ENCODE measurements at places on chromosomes 12 and 14.

DNA sequence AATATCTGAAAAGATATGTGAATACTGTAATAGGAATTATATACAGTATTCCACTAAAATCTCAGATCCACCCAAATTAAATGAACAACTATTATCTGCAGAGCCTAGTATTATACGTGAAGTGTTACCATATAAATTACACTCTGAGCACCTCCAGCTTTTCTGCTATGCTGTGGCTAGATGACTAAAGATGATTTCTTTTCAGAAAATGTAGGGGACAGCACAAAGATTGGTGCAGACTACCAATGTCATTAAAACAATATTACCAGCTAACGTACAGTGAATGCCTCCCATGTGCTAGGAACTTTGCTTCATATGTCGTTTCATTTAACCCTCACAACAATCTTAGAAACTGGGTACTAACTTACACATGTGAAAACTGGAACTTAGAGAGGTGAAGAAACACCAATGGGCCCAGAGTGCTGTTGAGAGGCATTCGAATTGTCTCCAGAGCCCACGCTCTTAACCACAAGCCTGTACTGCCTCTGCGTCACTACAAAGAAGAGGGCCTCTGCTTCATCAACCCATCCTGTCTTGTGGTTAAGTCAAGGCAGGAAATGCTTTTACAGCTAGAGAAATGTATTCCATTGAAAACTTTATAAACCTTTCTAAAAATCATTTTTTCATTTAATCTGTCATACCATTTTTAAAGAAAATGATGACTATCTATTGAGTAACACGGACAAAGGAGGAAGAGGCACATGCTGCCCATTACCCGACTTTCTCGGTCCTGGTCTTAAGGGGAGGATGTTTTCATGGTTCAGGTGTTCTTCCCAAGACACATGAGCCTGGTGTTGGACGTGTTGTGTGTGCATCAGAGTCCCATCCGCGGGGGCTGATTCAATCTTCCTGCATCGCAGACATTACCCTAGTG lies 1.3 kb downstream of the GPR65 start:
- H3K27ac ChIP-seq: peak overlapping the region; percentile 91
- ATAC-seq: peak; percentile 96
- peak overlapping the region; percentile 89 for H3K4me3 ChIP-seq
- H3K36me3 ChIP-seq: peaks cover 54% of the 10 kb centered on the region
- H3K27me3 ChIP-seq: no peaks in the 10 kb centered on the region

- no peaks in the 10 kb centered on the region for H3K36me3 ChIP-seq
- no peak for ATAC-seq
- no peak overlapping the region for H3K4me3 ChIP-seq
Observed at GRCh38 chr12:119661882-119662281, 6.1 kb upstream of the PRKAB1 start.

- peaks cover 89% of the 10 kb centered on the region for H3K36me3 ChIP-seq
- H3K4me1 ChIP-seq: peaks cover 59% of the 10 kb centered on the region
- H3K4me3 ChIP-seq: peak overlapping the region; percentile 83
- no peak for ATAC-seq
Observed at GRCh38 chr14:24238123-24238522, 4.3 kb downstream of the TINF2 start.

GRCh38 chr12:8655421-8655820 lies 7.2 kb downstream of the MFAP5 start:
- ATAC-seq: no peak
- H3K4me3 ChIP-seq: no peak overlapping the region
- H3K36me3 ChIP-seq: no peaks in the 10 kb centered on the region
- H3K4me1 ChIP-seq: no peaks in the 10 kb centered on the region
- no peak overlapping the region for H3K27ac ChIP-seq

GRCh38 chr14:65574611-65575010 lies 162.1 kb downstream of the FUT8 start:
- ATAC-seq: no peak
- H3K27me3 ChIP-seq: no peaks in the 10 kb centered on the region
- H3K4me1 ChIP-seq: peaks cover 5% of the 10 kb centered on the region
- no peak overlapping the region for H3K27ac ChIP-seq

- peaks cover 17% of the 10 kb centered on the region for H3K4me1 ChIP-seq
- peak overlapping the region; percentile 59 for H3K27ac ChIP-seq
- peak; percentile 77 for ATAC-seq
- H3K36me3 ChIP-seq: no peaks in the 10 kb centered on the region
- peak overlapping the region; percentile 44 for H3K4me3 ChIP-seq
Observed at GRCh38 chr14:24659916-24660570, 26.1 kb upstream of the GZMB start.

- ATAC-seq: no peak
- H3K27me3 ChIP-seq: no peaks in the 10 kb centered on the region
- no peaks in the 10 kb centered on the region for H3K4me1 ChIP-seq
Observed at GRCh38 chr12:45400991-45401390, 185.1 kb downstream of the ANO6 start.

- H3K27me3 ChIP-seq: no peaks in the 10 kb centered on the region
- peaks cover 58% of the 10 kb centered on the region for H3K36me3 ChIP-seq
- peak; percentile 30 for ATAC-seq
Observed at GRCh38 chr12:130872179-130873096, 572 bp downstream of the RAN start.

DNA sequence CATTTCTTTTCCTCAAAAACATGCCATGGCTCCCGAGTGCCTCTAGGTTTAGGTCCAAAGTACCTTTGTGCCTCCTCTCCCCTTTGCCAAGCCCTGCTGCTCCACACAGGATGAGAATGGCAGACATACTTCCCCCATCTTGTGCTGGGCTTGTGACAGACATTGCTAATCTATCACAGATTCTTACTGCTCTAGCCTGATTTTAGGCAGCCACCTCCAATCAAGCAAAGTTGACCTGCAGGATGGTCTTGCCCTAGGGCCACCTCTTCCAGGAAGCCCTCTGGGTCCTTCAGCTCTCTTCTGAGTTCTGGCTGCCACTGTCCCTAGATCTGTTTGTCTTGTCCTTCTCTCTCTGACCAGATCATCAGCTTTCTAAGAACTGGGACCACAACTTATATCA lies 20.5 kb downstream of the FOXN4 start:
- H3K27me3 ChIP-seq: peaks cover 14% of the 10 kb centered on the region
- H3K27ac ChIP-seq: no peak overlapping the region
- H3K4me1 ChIP-seq: no peaks in the 10 kb centered on the region

- H3K36me3 ChIP-seq: no peaks in the 10 kb centered on the region
- peaks cover 9% of the 10 kb centered on the region for H3K27me3 ChIP-seq
- no peak overlapping the region for H3K4me3 ChIP-seq
- H3K4me1 ChIP-seq: no peaks in the 10 kb centered on the region
Observed at GRCh38 chr14:101184572-101184971, 281.1 kb upstream of the RTL1 start.

DNA sequence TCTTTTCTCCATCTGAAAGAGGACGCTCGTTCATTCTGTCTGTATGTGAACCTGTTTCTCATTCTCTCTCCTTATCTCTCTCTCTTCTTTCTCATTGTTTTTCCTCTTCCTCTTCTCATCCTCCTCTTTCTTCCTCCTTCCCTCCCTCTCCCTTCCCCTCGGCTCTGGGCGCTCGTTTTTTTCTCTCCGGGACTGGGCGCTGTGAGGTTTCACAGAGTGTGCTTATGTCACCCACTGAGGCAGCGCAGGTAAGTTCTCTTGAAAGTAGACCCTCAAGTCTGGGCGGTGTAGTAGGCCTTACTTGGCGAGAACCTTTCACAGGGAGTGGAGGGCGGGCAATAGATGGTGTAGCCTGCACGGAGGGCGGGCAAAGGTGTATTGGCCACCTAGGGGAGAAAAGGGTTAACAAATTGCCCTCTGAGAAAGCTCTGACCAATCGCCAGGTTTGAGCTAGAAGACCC lies 4.5 kb upstream of the SIX1 start:
- peaks cover 67% of the 10 kb centered on the region for H3K27me3 ChIP-seq
- peak overlapping the region; percentile 42 for H3K4me3 ChIP-seq
- peaks cover 12% of the 10 kb centered on the region for H3K36me3 ChIP-seq
- H3K27ac ChIP-seq: no peak overlapping the region

DNA sequence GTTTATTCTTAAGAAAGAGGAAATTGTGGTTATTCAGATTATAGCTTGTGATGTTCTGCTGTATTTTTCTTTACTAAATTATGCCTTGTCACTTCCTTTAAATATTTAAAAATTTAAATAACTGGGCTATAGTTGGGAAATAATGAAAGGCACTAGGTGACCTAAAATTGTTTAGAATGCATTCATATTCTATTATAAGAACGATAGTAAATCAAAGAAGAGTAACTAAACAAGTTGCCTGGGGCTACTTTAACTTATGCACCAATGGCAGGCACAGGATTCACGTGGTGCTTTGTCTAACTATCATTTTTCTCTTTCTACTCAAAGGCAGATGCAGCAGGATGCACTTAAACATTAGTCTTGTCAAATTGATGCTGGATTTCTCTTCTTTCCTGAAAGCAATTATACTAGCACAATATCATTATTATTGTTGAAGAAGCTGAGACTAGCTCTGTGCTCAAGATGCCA lies 190.7 kb upstream of the PPFIA2 start:
- H3K27me3 ChIP-seq: no peaks in the 10 kb centered on the region
- H3K4me1 ChIP-seq: no peaks in the 10 kb centered on the region
- H3K36me3 ChIP-seq: no peaks in the 10 kb centered on the region
- H3K4me3 ChIP-seq: no peak overlapping the region

DNA sequence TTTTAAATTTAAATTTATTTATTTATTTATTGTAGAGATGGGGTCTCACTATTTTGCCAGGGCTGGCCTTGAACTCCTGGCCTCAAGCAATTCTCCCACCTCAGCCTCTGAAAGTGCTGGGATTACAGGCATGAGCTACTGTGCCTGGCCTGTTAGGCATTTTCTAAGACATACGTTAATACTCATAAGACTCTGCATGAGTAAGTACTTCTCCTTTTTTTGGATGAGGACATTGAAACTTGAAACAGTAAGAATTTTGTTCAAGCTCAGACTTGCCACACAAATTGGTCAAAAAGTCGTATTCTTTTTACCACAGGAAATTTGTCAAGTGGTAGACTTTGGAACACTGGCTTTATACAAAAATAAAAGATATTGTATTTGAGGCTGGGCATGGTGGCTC lies 187.4 kb upstream of the RASSF8 start:
- H3K27me3 ChIP-seq: no peaks in the 10 kb centered on the region
- no peaks in the 10 kb centered on the region for H3K4me1 ChIP-seq
- no peak overlapping the region for H3K27ac ChIP-seq
- no peak overlapping the region for H3K4me3 ChIP-seq
- H3K36me3 ChIP-seq: no peaks in the 10 kb centered on the region

DNA sequence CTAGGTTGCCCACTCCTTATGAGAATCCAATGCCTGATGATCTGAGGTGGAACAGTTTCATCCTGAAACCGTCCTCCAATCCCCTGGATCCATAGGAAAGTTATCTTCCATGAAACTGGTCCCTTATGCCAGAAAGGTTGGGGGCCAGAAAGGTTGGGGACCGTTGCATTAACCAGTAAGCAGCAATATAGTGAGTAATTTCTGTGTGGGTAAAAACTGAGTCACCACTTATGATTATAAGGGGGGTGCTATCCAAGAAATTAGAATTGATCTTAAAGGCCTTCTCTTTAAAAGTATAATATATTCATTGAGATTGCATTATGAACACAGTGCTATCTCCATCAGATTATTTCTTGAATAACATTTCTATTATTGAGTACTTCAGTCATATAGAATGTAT lies 97.2 kb downstream of the PCNX1 start:
- peak overlapping the region; percentile 51 for H3K27ac ChIP-seq
- peak overlapping the region; percentile 24 for H3K4me3 ChIP-seq
- H3K36me3 ChIP-seq: peaks cover 58% of the 10 kb centered on the region
- ATAC-seq: no peak

- no peaks in the 10 kb centered on the region for H3K27me3 ChIP-seq
- H3K4me3 ChIP-seq: no peak overlapping the region
- no peaks in the 10 kb centered on the region for H3K4me1 ChIP-seq
- H3K36me3 ChIP-seq: no peaks in the 10 kb centered on the region
Observed at GRCh38 chr12:22821985-22822384, 197.0 kb downstream of the ETNK1 start.

GRCh38 chr12:47458279-47458678 lies 247.6 kb downstream of the RPAP3 start:
- no peak for ATAC-seq
- H3K36me3 ChIP-seq: no peaks in the 10 kb centered on the region
- no peak overlapping the region for H3K27ac ChIP-seq
- H3K4me1 ChIP-seq: peaks cover 3% of the 10 kb centered on the region
- no peak overlapping the region for H3K4me3 ChIP-seq

- ATAC-seq: no peak
- peaks cover 9% of the 10 kb centered on the region for H3K4me1 ChIP-seq
- no peaks in the 10 kb centered on the region for H3K36me3 ChIP-seq
- no peaks in the 10 kb centered on the region for H3K27me3 ChIP-seq
Observed at GRCh38 chr12:32030151-32030550, 70.9 kb downstream of the RESF1 start.

- no peaks in the 10 kb centered on the region for H3K27me3 ChIP-seq
- H3K36me3 ChIP-seq: peaks cover 43% of the 10 kb centered on the region
- H3K4me1 ChIP-seq: peaks cover 45% of the 10 kb centered on the region
- H3K27ac ChIP-seq: peak overlapping the region; percentile 89
- no peak for ATAC-seq
- H3K4me3 ChIP-seq: peak overlapping the region; percentile 81
Observed at GRCh38 chr12:11812241-11812585, 162.7 kb downstream of the ETV6 start.

DNA sequence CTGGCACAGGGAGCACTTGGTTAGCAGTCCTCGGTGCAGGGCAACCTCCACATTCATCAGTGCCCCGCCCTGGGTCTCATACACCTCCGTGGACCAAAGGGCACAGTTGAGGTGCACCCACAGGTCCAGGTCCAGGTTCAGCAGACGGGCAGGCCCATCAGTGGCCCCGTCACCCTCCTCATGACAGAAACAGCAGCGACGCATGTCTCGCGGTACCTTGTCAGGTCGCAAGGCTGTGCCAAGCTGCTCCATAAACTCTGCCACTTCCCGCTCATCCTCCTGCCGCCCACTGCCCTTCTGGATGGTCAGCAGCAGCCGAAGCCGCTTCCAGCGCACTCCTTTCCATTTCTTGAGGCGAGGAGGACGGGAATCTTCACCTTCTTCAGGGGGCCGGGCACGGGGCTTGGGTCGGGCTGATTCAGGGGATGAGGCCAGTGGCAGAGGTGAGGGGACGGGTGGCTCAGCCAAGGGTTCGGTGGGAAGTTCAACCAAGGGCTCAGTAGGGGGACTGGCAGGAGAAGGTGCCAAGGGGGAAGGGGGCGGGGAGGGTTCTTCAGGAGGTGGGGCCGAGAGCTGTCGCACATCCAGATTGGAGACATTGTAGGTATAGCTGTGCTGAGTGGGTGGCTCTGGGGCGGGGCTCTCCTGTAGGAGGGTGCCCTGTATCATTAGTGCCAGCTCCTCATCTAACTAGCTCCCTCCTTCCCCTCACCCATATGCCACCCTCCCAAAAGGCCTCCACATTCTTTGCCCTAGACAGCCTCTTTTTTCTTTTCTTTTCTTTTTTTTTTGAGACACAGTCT lies 8.3 kb upstream of the PRKAG1 start:
- H3K4me1 ChIP-seq: peaks cover 6% of the 10 kb centered on the region
- H3K4me3 ChIP-seq: no peak overlapping the region
- peaks cover 90% of the 10 kb centered on the region for H3K36me3 ChIP-seq
- H3K27me3 ChIP-seq: no peaks in the 10 kb centered on the region

DNA sequence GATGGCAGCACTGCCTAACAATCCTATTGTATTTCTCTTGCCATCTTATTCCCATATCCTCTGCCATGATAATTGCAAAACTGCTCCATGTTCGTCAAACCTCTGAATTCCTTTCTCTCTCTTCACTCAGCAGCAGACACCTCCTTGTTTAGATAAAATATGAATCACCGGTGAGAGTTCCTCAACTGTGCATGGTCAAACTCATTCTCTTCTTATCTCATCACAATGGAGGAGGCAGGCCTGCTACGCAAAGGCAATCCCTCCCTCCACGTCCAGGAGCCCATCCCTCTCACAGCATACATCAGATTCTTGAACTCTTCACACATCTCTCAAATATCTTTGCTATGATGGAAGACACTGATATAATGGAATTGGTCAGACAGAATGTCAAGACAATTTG lies 90.1 kb upstream of the DAAM1 start:
- no peaks in the 10 kb centered on the region for H3K36me3 ChIP-seq
- no peak for ATAC-seq
- no peaks in the 10 kb centered on the region for H3K4me1 ChIP-seq
- H3K27me3 ChIP-seq: peaks cover 16% of the 10 kb centered on the region
